GF-D8 (cell line): ENCODE measurements at places on chromosomes 3 and 15.
A peak's percentile ranks its signal among the peaks of the same experiment; 100 is the strongest.

GRCh38 chr3:12428126-12428525 lies 56.2 kb upstream of the TSEN2 start:
- no peak for DNase-seq

GRCh38 chr3:129001101-129001805 lies at the start of gene EFCC1:
Gene EFCC1 (plus strand): TSS chr3:129001304. CDS start chr3:129001629, 325 bp downstream.
- DNase-seq: no peak

DNA sequence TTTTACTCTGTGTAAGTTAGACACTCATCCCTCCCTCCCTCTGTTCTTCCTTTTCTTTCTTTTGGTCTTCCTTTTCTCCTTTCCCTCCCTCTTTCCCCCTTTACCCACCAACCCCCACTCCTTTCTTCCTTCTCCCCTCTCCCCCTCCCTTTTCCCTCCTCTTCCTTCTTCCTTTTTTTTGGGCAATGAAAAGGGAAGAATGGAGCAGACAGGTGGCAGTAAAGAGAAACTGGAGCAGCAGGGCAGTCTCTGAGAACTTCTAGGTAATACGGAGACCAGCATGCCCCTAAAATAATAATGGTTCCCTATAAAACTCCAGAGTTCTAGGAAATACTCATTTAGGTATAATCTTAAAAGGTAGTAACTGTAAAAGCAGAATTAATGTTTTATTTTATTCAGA lies 11.4 kb upstream of the GPR171 start:
- DNase-seq: no peak

- DNase-seq: no peak
These were observed 251.5 kb upstream of the CBLB start for GRCh38 chr3:106120356-106120755.

GRCh38 chr3:115464036-115464435 lies 159.3 kb upstream of the GAP43 start:
- no peak for DNase-seq

- peak; percentile 80 for DNase-seq
These were observed 62.5 kb downstream of the SFMBT1 start for GRCh38 chr3:52983336-52983807.

GRCh38 chr3:107426223-107426622 lies 49.0 kb downstream of the CCDC54 start:
- no peak for DNase-seq

- DNase-seq: no peak
These were observed 353 bp downstream of the ATG3 start for GRCh38 chr3:112561484-112561733.

GRCh38 chr3:128307781-128308469 lies 154.6 kb downstream of the EEFSEC start:
- DNase-seq: no peak

DNA sequence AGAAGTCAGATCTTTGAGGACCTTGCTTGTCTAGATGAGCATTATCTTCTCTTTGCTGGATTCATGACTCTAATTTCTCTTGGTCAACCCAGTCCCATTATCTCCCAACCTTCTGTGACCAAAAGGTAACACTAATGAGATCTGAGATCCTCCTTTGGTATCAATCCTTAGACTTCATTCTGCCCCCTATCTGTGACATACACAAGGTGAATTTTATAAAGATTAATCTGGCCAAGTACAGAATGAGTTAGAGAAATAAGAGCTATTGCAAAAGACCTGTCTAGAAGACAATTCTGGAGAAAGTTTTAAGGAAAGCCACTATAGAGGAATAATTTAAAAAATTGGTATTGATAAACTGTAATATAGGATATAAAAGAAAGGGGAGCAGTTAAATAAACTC lies 113.8 kb upstream of the KCNMB2 start:
- DNase-seq: no peak

DNA sequence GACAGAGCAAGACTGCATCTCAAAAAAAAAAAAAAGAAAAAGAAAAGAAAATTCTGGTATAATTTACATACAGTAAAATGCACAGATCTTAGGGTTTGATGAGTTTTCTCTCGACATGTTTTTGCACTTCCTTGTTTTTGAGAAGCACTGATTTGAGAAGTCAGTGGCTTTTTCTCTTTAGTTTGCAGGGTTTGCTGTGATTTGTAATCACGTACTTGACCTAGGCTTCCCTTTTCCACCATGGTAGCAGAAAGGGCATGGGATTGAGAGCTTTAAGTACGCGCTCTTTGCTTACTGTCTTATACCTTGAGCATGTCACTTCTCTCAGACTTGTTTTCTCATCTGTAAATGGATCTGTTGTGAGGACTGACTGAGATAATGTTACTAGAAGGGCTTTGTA lies 4.1 kb downstream of the VHL start:
- DNase-seq: no peak

DNA sequence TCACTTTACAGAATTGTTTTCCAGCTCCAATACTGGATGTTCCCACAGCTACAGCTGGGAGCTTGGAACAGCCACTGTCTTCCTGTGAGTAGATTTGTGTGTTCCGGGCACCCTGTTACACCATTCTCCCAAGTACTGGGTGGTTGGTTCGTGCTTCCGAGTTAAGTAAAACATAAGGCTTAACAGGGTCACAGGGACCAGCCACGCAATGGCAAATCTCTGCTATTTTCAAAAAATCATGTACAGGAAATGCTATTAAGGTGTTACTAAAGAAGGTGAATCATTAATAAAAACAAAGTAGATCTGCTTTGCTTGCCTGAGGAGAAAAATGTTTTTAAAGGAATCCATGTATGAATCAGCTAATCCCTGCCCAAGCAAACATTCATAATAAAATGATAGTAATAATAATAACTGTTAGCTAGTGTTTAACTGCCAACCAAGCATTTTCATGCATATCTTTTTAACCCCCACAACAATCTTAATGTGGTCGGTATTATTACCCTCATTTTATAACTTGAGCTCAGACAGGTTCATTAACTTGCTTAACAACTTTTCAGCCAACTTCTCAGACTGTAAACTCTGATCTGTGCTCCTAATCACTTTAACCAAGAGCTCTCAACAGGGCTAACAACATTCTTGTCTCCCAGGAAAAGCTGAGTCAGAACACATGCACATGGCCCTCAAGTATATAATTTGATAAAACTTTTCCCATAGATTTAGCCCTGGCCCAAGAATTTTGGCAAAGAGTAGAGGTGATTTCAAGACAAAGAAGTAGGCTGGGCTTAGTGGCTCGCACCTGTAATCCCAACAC lies 2.7 kb upstream of the C2CD4A start:
- DNase-seq: no peak

- DNase-seq: no peak
These were observed 42.7 kb downstream of the CADPS start for GRCh38 chr3:62832553-62832952.

GRCh38 chr15:52105846-52106245 lies 6.7 kb downstream of the BCL2L10 start:
- no peak for DNase-seq

- DNase-seq: no peak
These were observed 129.9 kb upstream of the OSTN start for GRCh38 chr3:191068946-191069813.

GRCh38 chr3:61776390-61776789 lies 215.0 kb downstream of the PTPRG start:
- DNase-seq: no peak

- no peak for DNase-seq
These were observed 2.8 kb downstream of the CLSTN2 start for GRCh38 chr3:139937674-139938279.

GRCh38 chr3:155646128-155646527 lies 98.7 kb downstream of the PLCH1 start:
- DNase-seq: no peak

- DNase-seq: no peak
These were observed 277.2 kb downstream of the TBL1XR1 start for GRCh38 chr3:176919836-176920765.

GRCh38 chr3:87771337-87772192 lies 287.2 kb downstream of the CGGBP1 start:
- no peak for DNase-seq

GRCh38 chr3:152457500-152458375 lies 189.0 kb downstream of the MBNL1 start:
- DNase-seq: no peak

DNA sequence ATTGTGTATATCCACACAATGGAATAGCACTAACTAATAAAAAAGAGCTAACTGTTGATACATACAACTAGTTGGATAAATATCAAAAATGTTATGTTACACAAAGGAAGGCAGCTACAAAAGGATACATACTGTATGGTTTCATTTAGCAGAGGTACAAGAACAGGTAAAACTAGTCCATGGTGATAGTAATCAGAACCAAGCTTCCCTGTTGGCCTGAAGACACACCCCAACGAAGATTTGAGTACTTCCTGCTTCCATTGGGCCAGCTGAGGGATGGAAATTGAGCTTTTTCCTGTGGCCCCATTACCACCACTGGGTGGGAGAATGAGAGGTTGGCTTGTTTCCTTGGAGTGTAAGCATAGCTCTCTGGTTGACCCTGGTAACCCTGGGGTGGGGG lies 117.3 kb upstream of the CADPS start:
- DNase-seq: no peak

- DNase-seq: no peak
These were observed 118.0 kb downstream of the TNIK start for GRCh38 chr3:171342200-171342599.

DNA sequence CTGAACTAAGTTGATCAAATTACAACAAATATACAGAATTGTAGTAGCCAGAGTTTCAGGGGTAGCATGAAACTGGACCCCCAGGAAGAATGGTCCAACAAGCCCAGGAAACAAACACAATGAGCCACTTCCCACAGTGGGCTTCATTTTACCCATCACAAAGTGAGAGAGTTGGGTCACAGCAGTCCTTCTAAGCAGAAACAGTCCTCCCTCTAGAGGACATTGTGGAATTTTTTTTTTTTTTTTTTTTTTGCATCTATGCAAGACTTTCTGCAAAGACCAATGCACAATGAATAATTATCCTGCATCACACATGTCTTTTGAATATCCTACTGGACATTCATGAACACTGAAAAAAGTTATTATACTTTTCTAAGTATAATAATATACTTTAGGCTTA lies 73.8 kb upstream of the ATP13A5 start:
- no peak for DNase-seq

DNA sequence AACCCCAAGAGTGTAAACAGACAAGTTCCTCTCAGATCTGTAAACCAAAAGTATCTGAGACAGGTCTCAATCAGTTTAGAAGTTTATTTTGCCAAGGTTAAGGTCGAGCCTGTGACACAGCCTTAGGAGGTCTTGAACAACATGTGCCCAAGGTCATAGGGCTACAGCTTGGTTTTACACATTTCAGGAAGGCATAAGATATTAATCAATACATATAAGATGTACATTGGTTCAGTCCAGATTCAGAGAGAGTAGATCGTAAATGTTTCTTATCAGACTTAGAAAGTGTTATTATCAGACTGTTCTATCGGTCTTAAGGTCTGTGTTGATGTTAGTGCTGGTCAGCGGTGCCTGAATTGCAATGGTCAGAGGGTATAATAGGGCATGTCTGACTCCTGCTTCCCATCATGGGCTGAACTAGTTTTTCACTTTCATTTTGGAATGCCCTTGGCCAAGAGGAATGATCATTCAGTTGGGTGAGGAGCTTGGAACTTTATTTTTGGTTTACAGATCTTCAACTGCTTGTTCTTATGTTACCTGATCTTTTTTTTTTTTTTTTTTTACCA lies 27.0 kb upstream of the MFGE8 start:
- DNase-seq: no peak

DNA sequence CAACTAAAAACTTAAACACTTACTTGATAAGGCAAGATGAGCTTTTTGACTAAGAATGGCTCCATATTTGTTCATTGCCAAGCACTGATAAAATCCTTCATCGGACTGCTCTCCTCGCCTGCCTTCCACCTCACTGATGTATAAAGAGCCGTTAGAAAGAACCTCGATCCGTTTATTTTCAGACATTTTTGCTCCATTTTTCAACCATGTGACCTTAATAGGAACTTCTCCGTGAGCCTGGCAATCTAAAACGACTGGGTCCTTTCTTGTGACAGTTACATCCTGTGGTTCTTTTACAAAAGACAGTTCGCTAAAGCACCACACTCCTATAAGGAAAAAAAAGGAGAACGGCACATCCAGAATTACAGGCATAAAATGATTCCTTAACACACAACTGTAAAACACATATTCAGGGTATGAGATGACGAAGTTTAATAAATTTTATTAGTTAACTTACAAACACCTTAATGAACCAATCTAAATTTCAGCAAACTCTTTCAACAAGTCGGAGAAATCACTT lies 2.5 kb downstream of the PRTG start:
- DNase-seq: no peak
